ENCODE measurements at places on chromosomes 3 and 15. TPM values are rescaled to one million over a fixed set of nuclear protein-coding genes. Genes with fewer than 3 reads are reported as not detected.

The LYSMD2 gene
- total RNA-seq = 7.8 TPM

The GPR156 gene
- total RNA-seq = under 0.01 TPM

The DPPA2 gene
- total RNA-seq = not detected

The SEMA3G gene
- under 0.01 TPM for total RNA-seq

The GOLGA6L7 gene
- not detected for total RNA-seq

The SLC24A5 gene
- total RNA-seq = not detected

The FHIT gene
- total RNA-seq = 2.1 TPM

The MUC13 gene
- not detected for total RNA-seq

The CASR gene
- not detected for total RNA-seq

The ZIC4 gene
- not detected for total RNA-seq

The PPP1R14D gene
- not detected for total RNA-seq

The SEMA5B gene
- not detected for total RNA-seq

The ZNF774 gene
- total RNA-seq = 1.3 TPM

The FBXL2 gene
- 16.2 TPM for total RNA-seq

The SPTSSB gene
- total RNA-seq = not detected

The ARL6 gene
- 6.1 TPM for total RNA-seq
